COR-L47 (cell line): ENCODE measurements at places on chromosomes 3 and 15.

DNA sequence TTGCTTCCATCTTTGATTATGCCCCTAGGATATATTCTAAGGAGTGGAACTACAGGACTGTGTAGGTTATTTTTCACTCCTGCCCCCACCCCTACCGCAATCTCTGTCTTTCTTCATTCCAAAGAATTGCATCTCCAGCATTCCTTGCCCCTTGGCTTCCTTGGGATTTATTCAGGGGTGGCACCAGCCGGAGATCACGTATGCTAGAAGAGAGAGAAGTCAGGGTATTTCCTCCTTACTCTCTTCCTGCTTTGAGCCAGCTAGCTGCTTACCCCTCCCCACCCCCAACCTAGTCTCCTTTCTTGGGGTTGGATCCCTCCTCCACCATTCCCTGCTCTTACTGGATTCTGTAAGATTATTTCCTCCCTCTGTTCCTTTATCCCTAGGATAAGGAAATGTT is 35.0 kb upstream of the DENND4A start:
- DNase-seq: no peak

DNA sequence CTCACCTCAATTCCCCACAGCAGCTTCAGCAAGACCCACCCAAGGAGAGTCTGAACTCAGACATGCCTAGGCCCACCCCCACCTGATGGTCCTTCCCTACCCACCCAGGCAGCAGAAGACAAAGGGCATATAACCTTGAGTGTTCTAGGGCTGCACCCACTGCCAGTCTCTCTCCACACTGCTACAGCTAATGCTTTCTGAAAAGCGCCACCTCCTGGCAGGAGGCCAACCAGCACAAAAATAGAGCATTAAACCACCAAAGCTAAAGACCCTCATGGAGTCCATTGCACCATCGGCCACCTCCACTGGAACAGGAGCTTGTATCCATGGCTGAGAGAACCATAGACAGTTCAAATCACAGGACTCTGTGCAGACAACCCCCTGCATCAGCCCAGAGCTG is 11.3 kb upstream of the RPL39L start:
- DNase-seq: peak; percentile 18

DNA sequence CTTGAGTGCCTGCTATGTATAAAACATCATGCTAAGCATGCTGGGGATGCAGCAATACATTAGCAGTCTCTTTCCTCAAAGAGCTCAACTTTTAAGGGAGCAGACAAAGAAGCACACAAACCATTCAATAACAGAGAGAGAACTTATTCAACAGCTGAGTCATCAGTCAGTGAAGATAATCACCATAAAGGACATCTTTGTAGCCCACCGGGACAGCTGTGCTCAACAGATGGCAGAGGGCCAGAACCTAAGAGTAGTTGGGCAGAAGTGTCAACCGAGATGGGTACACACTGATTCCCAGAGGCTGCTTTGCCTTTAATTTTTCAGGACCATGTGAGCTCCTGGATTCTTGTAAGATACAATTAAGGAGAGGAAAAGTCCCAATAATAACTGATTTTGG is 4.2 kb upstream of the RAB8B start:
- no peak for DNase-seq

GRCh38 chr3:10707400-10708215 is 108.4 kb upstream of the SLC6A11 start:
- no peak for DNase-seq

GRCh38 chr3:474828-475227 is 278.3 kb downstream of the CHL1 start:
- DNase-seq: no peak

DNA sequence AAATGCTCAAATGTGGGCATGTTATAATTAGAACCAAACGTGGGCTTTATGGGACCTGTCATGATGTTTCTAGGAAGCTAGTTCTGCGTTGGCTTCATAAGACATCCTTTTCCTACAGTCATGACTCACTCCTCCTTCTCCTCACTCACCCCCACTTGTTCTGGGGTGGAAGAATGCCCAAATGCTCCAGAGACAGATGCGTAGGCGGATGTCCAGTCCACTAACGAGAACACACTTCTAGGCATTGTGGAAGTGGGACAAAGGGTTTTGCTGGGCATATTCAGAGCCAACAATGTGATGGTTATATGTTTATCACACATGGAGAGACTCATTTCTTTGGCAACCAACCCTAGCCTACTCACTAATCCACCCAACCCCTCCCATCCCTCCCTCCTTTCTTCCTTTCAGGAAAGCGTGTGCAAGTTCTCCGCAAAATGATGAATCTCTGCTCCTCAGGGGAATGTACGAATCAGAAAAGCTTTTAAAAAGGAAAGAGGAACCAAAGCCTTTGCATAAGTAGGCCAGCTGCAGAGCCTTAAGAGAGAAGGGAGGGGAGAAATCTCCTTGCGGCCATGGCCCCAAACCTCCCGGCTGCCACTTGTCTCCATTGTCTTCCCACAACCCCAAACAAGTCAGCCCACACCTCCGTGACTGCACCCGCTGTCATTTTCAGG is 123.0 kb upstream of the SPRED1 start:
- DNase-seq: no peak

GRCh38 chr15:88208396-88208795 is 48.1 kb downstream of the NTRK3 start:
- no peak for DNase-seq

DNA sequence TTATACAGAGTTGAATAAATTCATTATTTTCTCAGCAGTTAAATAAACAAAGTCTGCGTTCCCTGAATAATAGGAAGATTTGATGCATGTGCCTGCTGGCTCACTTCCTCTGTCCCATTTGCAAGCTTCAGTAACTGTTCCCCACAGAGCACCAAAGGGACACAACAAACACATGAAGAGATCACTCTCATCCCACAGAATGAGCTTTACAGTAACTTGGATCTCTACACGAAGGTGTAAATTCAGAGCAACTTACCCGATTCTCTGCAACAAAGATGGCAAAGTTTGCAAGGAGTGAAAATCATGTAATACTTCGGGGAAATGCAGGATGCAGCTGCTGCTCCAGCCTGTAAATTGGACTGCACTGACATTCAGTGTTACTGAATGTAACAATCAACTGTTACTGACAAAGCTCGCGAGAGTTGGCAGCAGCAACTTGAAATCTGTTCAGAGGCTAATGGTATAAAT is at the start of gene BCHE:
Gene BCHE, minus strand, starts transcription at position 366 of the 468 bp plus-strand sequence. CDS start 6,390 bp downstream, outside the sequence.
- peak; percentile 72 for DNase-seq

GRCh38 chr15:55108858-55109518 is 87.8 kb downstream of the RSL24D1 start:
- peak; percentile 35 for DNase-seq

GRCh38 chr15:47972738-47973137 is 148.1 kb upstream of the SLC24A5 start:
- DNase-seq: no peak

- peak; percentile 0 for DNase-seq
Observed at GRCh38 chr15:46696281-46696680, 1021.0 kb upstream of the SEMA6D start.

DNA sequence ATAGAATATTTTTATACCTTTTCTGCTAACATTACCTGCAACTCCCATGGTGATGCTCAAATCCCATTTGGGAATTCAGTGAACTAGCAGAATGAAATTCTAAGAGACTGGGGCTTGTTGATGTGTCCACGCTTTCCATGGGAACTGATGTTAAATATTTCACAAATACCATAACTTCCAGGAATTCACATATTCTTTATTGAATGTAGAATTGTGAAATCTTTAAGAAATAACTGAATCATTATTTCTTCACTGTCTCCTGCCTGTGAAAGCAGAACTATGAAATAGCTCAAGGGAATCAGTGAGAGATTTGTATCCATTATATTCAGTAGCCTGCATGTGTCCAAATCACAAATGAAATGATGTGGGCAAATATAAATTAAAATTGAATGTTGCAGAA is 130.8 kb downstream of the SERPINI1 start:
- DNase-seq: no peak

DNA sequence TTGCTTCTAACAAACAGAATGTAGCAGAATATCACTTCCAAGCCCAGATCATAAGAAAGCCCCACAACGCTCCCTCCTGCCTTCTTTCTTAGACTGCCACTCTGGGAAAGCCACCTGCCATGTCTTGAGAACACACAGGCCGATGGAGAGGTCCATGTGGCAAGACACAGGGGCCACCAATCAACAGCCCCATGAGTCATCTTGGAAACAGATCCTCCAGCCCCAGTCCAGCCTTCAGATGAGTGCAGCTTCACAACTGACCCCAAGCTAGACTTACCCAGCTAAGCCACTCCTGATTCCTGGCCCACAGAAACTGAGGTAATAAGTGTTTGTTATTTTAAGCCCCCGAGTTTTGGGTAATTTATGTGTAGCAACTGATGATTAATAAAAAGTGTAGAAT is 39.7 kb downstream of the PTH1R start:
- no peak for DNase-seq

DNA sequence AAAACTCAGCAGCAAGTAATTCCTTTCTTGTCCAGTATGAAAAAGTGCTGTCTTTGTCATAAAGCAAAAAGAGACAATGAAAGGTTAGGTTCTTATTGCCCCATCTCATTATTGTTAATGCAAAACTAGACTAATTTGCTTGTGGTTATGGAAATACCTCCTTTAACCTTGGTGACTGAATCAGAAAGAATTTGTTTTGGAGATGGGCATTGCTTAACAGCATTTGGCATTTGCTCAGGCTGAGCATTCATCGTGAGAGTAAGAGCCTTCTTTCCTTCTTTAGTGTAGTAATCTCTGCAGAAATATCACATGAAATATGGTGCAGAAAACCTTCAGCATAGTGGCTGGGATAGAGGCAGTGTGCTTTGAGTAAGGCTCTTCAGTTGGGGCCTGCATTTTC is 103.1 kb downstream of the CNTN6 start:
- DNase-seq: no peak

DNA sequence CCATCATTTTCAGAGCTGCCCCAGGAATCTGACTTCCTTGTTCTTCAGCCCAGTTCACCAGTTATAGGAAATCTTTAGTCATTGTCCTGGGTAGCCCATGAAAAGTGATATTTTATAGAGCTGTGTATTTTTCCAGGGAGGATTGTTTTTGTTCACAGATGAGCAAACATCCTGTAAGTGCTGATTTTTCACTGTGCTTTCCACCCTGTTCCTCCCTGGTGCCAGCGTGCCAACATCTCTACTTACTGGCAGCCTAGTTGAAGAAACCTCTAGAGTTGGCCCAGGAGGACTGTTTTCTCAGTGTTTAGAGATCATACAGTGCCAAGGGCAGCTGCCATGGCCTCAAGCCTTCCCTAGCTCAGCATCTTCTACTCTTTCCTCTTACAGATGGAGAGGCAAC is 41.3 kb downstream of the ST6GAL1 start:
- no peak for DNase-seq

GRCh38 chr3:193775421-193776077 is 182.5 kb downstream of the OPA1 start:
- no peak for DNase-seq

DNA sequence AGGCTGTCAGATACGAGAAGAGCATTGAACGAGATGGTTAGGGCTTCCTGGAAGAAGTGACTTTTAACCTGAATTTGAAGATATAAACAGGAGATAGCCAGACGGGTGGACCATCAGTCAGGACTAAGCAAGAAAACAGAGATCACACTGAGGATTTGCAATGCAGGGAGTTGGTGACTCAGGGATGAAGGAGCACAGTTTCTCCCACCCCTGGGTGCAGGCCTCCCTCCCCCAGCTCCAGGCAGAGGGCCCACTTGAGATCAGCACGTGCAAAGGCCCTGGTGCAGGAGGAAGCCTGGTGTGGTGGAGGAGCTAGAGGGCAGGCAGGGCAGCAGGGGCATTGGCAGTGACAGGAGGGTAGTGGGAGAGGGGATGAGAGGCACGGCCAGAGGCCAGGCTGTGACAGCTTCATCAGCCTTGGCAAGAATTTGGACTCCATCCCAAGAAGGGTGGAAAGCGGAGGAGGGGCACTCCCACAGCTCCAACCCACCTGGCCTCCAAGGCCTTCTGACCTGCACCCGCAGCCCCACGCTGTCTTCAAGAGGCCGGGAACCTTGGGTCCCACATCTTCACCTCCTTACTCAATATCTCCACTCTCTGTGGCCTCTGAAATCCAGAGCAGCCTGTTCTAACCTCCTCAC is 8.7 kb upstream of the PCSK6 start:
- no peak for DNase-seq

DNA sequence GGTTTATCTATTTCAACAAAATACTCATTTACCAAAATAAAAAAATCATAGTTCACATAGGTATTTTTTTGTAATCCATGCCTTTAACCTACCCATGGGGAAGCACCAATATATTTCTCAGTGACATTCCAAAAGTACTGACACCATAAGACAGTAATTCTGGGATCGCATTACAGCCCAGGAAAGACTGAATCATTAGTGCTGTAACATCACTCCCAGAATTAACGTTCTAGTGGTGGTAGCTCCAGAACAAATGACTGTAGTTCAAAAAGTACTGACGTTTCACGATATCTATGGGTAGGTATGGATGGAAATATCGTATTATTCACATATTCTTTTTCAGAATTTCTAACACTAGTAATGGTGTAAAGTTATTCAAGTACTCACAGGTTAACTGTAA is 54.3 kb upstream of the NEK10 start:
- no peak for DNase-seq

DNA sequence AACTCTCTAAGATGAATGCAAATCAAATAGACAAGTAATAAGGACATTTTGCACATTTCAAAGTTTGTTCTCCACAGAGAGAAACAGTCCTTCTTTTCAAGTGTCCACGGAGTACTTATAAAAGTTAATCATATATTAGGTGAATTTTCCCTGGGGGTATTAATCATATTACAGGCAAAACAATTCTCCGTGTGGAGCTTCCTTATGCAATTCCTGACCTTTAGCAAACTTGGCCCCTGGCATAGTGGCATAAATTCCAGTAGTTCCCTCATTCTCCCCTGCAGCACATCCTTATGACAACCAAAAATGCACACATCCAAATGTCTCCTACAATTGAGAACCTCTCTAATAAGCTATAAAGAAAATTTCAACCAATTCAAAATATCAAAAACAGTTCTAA is 34.4 kb downstream of the FSIP1 start:
- no peak for DNase-seq

DNA sequence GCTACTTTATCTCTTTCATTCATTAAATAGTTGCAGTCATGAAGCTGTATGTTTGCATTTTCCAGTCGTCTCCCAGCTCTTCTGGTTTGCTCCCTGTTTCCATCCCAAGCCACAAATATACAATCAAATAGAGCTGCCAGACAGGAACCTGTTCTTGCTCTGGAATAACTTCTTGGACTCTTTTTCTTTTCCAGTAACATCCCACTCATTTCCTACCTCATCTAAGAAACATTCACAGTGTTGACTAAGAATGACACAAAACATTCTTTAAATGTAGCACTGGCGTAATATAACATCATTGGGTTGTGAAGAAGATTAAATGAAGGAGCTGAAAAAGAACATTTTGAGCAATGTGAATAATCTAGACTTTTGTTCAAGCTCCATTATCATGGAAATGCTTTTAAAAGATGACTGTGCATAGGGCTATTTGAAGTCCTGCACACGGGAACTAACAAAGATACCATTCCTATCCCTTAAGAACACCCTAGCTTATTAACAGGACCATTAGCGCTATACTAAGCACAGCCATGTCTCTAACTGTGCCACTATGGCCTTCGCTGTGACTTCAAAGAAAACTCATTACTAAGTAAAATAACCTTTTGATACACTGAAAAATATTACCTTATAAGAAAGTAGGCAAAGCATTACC is 574.0 kb downstream of the NAALADL2 start:
- DNase-seq: no peak
